AG09309 (cell line): ENCODE measurements at places on chromosomes 12 and 14.

- no peak for DNase-seq
These were observed 156.5 kb upstream of the EEA1 start for GRCh38 chr12:93085383-93086287.

GRCh38 chr12:124057691-124058090, 84.7 kb downstream of the ZNF664 start:
- no peak for DNase-seq

GRCh38 chr12:24499151-24500146, 449.5 kb downstream of the BCAT1 start:
- peak; percentile 4 for DNase-seq

GRCh38 chr12:108592033-108592909, 5.6 kb downstream of the TMEM119 start:
- DNase-seq: no peak

DNA sequence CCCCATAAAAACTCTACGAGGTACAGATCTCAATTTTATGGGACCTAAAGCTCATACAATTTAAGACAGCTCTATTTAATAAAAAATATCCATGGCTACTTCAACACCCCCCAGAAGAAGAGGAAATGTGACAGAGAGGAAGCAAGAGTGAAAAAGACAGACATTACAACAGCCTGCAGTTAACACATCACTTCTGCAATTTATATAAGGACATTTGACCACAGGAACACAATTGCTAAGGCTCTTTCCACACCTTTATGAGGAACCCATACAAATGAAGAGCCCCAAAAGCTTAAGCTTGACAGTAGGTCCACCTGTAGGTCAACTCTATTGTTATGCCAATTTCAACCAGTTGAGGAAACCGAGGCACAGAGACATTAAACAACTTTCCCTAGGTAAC, 5.6 kb downstream of the OR10P1 start:
- no peak for DNase-seq

DNA sequence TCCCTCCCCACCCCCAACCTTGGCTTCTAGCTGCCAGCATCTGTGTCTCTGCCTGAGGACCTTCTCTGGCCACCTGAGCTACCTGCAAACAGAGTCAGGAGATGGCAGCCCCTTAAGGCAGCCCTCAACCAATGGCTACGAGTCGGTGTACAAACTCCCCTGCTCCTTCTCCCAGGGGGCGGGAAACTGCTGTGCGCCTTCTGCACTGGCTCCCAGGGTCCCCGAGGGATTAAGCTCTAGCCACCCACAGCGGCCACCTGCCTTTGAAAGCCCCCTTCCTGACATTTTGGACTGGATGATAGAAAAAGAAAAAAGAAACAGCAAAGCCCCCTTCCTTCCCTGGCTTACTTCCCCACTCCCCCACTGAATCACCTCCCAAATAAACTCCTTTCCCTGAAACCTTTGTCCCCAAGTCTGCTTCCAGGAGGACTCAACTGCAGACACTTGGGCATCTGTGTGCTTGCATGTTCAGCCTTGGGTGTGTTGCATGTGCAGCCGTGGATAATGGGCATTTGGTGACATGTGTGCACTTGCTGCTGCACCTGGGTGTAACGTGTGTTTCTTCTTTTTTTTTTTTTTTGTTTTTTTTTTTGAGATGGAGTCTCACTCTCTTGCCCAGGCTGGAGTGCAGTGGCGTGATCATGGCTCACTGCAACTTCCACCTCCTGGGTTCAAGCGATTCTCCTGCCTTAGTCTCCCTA, 6.0 kb downstream of the SDS start:
- no peak for DNase-seq

DNA sequence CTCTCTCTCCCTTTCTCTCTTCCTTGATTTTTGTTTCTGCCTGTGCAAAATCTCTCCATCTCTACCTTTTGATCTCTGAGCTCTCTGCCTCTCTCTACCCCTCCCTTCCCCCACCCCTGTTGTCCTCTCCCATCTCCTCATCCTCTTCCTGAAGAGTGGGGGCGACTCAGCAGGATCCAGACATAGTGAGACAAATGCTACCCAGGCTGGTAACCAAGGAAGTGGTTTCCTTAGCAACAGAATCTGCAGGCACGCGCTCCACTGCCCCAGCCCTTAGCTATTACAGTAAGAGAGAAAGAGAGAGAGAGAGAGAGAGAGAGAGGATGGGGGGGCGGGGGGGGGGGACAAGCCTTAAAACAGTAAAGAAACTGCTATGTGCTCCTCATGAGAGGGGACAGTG, 85.6 kb downstream of the CMKLR1 start:
- DNase-seq: no peak

- no peak for DNase-seq
These were observed 863.7 kb downstream of the LRFN5 start for GRCh38 chr14:42470427-42470719.

GRCh38 chr14:85529803-85530574, at the start of gene FLRT2:
FLRT2 (plus strand) TSS chr14:85530144; CDS start chr14:85621515, 91,371 bp downstream.
- DNase-seq: no peak

DNA sequence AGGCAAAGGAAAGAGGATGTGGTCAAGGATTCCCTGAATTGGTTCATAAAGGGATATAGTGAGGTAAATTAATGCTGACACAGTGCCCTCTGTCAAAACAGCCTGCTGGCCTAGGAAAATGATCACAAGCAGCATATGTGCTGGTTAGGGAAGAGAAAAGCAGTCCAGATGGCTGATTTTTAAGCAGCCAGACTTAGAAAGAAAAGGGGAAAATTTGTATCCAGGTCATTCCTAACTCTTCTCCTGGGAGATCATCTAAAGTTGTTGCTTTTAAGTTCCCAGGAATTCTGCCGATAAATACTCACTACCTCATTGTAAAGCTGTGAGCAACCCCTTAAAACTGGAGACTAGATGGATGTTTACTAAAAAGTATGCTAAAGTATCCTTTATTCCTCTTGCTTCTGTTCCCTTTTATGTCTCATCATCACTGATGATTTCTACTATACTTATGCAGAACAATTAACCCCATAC, 46.4 kb upstream of the CNOT2 start:
- DNase-seq: no peak

GRCh38 chr12:109435428-109436187, 41.5 kb downstream of the KCTD10 start:
- DNase-seq: no peak

- DNase-seq: no peak
These were observed 7.0 kb upstream of the METTL17 start for GRCh38 chr14:20982646-20983369.

- no peak for DNase-seq
These were observed 123.2 kb downstream of the GPR135 start for GRCh38 chr14:59341858-59342477.

DNA sequence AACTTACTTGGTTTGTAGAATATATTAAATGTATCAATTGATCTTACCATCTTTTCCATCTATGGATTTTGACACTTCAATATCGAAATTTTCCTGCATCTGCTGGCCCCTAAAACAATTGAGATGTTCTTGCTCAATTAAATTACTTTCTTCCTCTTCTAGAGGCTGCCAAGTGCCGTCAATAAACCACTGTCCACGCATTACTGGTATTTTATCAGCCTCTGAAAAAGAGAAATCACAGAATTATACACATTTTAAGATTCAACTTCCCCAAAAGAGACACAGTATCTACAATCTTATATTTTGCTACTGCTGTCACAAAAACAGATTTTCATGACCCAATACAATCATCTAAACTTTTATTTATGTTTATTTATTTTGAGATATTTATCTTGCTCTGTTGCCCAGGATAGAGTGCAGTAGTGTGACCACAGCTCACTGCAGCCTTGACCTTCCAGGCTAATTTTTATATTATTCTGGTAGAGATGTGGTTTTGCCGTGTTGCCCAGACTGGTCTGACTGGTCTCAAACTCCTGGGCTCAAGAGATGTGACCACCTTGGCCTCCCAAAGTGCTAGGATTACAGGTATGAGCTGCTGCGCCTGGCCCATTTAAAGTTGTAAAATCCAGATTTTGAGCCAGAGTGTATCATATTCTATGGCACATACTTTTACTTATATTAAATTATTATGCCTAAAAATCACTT, 49.3 kb downstream of the DDHD1 start:
- DNase-seq: no peak

DNA sequence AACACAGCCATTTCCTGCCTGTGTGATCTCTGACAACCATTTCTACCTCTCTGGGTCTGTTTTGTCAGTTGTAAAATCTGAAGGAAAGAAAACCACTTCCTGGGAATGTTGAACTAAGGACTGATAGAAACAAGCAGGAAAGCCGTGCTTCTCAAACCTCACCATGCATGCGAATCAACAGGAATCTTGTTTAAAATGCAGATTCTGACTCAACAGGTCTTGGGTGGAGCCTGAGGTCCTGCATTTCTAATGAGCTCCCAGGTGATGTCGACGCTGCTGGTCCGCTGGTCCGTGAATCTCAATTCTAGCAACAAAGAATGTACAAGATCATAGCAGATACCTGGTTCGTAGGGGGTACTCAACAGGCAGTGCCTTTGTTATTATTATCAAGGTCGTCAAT, 38.0 kb upstream of the GPATCH2L start:
- no peak for DNase-seq

DNA sequence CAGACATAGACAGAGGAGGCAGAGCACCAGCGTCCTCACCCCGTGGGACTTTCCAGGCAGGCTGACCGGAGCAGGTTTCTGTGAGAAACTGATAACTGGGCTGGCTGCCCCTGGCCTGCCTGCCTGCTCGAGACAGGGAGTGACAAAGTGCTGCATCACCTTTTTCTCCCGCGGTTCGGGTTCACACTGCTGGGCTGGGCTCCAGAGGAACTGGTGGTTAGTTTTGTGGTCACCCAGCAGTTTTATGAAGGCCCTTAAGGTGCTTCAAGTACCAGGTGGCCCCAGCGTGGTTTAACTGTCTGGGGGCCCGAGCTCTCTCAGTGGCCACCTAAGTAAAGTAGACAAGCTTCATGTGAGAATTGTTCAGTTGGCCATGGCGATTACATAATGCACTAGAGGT, 1073.6 kb downstream of the BCL11B start:
- DNase-seq: no peak

DNA sequence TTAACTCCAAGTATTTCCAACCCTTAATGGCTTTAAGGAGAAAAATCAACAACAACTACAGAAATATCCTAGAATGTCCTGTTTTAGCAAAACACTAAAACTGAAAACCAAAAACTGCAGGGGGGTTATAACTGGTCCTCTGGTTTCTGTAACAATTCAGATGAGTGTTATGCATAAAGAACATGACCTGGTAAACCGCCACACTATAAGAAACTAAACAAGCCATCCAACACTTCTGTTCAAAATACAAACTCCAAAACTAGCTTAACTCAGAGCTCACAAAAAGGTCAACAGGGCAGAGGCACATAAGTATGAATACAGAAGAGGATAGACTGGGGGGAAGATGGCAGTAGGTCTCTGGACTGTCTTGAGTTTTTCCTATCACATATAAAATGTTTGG, 38.0 kb downstream of the HECTD4 start:
- DNase-seq: no peak

DNA sequence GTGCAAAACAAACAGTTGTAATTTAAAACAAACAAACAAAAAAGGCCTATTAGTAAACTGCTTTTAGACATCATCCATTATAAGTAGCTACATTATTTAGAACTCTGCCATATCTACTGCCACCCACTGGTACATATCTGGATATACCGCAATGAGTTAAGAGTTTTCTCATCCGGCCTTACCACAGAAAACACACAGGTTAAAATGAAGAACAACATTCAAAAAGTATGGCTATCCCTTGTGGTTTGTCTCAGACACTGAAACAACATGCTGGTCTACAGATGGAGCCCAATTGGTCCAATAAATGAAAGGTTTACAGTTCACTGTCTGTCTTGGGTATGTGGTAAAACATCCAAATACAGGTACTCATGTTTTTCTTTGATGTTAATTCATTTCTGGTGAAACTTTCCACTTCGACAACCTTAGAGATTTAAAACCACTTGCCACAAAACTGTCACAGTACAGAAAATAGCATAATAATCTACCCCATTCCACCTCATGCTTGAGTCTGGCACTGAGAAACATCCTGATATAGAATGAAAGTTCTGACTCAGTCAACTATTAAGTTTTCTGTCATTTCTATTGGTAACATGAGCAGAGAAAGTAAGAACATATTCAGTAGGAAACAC, 354.3 kb downstream of the CEP128 start:
- no peak for DNase-seq

- no peak for DNase-seq
These were observed 47.1 kb upstream of the ADAMTS20 start for GRCh38 chr12:43599066-43599465.

- no peak for DNase-seq
These were observed 310.4 kb downstream of the KCNH5 start for GRCh38 chr14:62734831-62735230.

DNA sequence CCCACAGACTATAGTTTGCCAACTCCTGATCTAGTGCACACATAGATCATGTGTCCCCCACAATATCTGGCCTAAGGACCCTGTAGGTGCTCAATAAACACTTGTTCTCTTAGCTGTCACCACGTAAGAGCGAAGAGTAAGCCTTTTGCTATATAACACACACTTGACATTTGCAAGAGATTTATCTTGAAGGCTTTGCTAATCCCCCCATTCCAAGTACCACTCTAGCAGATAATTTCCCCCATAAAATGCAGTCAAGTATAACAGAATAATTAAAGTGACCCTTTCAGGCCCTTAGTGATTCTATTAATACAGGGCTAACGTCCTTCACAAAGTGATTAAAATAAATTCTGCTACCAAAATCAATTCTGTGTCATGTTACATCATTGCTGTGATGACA, 87.5 kb downstream of the PLXNC1 start:
- no peak for DNase-seq

- no peak for DNase-seq
These were observed 956.0 kb upstream of the NOVA1 start for GRCh38 chr14:27553790-27554189.

GRCh38 chr14:99792551-99793212, 531 bp upstream of the EML1 start:
- DNase-seq: no peak

DNA sequence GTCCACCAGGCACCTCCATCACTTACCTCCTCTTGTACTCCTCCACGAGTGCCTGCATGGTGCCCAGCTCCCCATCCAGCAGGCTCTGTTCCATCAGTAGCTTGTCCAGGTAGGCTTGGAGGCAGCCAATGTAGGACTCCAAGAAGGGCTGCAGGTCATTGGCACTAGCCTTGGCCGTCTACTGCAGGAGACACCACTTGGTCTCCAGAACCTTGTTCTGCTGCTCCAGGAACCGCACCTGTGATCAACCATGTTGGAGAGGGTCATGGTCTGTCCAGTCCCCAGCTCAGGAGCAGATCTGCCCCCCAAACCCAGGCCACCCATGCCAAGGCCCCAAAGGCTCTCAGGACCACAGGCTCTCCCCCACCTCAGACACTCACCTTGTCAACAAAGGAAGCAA, 23.9 kb downstream of the KRT76 start:
- no peak for DNase-seq

DNA sequence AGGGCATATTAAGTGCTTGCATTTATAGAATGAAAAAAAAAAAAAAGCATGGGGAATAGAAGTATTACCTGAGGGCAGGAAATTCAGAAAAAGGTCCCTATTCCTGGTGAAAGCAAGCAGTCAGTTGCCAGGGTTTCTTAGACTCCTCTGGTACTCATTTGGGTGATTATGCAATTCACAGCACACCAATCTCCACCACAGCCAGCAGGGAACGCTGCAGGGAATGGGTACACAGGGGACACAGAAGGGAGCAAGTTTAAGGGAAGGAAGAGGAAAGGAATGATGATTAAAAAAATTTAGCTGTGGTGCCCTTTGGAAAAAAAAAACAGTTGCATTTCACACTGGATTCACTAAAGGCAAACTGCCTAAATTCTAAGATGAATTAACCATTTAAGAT, 14.2 kb downstream of the BLTP3B start:
- no peak for DNase-seq

GRCh38 chr12:50052964-50053363, 4.4 kb upstream of the ASIC1 start:
- DNase-seq: no peak
